ENCODE measurements at places on chromosomes 3 and 15.

DNA sequence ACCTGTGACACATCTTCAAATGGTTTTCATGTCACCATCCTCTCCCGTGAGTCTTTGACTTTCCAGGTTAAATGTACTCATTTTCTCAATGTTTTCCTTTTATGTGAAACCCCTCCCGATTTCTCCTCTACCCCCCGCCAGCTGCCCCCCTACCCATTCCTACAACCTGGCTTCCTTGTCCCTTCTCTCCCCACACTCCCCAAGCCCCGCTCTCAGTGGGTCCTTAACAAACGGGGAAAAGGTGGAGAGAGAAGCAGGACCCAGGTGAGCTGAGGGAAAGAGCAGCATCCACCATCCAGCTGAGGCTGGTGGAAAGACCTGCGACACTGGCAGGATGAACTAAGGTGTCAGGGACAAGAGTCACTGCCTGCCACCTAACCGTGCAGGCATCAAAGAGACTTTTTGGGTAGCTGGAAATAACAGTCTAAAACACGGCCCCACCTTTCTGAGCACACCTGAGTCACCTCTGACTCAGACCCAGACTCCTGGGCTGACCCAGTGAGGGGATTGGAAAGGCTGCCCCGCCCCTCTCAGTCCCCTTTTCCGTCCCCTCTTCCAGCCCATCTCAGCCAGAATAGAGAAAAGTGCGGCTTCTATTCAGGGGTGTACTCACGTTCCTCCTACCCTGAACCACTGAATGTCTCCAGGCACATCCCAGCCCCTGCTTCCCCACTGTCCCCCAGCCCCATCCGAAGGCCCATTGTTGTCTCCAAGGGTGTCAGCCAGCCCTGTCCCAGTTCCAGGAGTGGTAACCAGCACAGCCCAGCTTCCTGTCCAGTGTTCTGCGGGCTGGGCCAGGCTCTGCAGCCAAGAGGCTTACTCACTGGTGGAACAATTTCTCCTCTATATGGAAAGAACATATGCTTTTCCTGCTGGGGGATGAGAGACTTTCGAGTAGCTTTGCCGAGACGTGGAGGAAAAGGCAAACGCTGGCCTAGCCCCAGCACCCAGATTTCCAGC, 20.4 kb downstream of the ISG20 start:
- DNase-seq, result no peak

DNA sequence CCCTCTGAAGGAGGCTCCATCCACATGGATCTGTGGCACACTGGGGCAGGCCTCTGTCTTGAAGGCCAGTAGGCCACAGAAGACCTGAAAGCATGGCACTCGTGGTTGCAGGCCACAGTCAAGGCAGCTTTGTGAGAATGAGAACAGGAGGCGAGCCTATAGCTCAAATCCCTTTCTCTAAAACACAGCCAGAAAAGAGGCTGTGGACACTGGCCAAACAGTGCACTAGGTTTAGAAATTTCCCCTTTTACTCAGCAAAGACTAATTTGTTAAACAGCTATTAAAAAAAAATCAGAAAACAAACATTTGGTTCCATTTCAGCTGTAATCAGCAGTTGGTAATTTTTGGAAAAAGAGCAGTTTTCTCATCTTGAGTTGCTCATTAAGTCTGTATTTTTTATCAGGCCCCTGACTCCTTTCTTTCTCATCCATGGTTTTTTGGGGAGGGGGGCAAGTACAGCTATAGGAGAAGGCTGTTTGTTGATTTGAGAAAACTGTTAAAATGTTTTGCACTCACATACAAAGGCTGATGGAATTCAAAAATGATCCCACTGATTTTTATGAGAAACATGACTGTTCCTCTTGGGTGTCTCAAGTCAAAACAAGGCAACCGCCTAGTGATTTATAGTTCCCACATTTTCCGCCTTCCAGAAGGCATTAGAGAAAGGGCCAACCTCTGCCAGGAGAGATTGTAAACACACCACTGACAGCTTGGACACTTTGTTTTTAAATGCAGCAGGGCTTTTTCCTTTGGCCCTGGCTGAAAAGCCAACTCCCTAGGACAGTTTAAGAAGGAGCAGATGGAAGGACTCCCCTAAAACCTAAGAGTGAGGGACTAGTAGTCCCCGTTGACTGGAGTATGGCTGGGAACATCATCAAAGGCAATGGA, 28.1 kb downstream of the PARP16 start:
- DNase-seq, result no peak

DNA sequence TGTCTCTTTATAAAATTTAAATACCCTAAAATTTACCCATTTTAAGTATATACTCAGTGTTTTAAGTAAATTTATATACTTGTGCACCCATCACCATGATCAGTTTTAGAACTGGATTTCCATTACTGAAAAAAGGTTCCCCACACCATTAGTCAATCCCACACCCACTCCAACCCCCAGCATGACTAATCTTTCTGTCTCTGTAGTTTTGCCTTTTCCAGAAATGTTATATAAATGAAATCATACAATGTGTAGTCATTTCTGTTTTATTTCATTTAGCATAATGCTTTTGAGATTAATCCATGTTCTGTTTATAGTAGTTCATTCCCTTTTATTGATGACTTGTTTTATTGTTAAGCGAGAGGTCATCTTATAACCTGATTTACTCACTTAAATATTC, 66.1 kb upstream of the LIMD1 start:
- DNase-seq, result no peak

GRCh38 chr15:34203936-34204335, 6.0 kb downstream of the KATNBL1 start:
- no peak for DNase-seq

GRCh38 chr15:64162478-64162868, 349 bp downstream of the PPIB start:
- no peak for DNase-seq

GRCh38 chr3:148510116-148510515, 187.6 kb upstream of the AGTR1 start:
- DNase-seq, result no peak

DNA sequence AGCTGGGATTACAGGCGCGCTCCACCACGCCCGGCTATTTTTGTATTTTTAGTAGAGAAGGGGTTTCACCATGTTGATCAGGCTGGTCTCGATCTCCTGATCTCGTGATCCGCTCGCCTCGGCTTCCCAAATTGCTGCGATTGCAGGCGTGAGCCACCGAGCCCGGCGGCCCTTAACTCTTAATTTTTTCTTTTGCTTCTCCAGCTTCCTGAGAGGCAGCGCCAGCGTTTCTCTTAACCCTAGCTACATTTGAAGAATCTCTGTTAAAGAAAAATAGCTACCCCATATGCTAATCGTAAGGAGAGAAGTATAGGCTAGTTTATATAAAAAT, 465 bp upstream of the GK5 start:
- no peak for DNase-seq

GRCh38 chr15:57364282-57365007, 11.9 kb upstream of the CGNL1 start:
- no peak for DNase-seq

DNA sequence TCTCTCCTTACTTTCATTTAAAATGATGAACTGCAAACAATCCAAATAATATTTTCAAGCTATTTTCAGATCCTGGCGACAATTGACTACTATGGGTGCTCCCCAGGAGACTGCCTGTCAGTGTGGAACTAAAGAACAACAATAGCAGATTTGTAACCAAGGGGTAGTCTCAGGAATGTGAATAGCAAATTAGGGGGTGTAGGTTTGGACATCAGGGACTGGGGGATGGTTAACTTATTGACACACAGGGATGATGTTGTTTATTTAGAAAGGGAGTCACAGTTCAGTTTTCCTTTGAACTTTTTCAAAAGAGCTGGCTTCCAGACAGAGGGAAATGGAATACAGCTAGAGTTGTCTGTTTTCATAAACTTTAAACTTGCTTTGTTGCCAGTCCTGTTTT, 229.8 kb downstream of the LRTM1 start:
- DNase-seq, result no peak

GRCh38 chr15:70275461-70276138, 177.9 kb upstream of the TLE3 start:
- DNase-seq, result no peak

DNA sequence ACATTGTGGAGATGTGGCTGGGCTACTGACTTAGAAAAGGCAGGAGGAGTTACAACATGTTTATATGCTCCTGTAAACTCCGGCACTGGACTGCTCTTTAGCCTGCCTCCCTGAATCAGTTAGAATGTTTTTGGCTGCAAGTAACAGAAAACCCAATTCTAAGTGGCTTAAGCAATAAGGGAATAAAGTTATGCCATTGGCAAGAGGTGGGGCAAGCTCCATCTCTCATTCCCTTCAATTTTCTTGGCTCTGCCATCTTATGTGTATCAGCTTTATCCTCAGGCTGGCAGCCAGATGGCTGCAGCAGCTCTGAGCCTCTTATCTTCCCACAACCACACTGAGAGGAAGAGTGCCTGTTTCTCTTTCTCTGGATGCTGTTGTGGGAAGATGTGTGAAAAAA, 22.4 kb upstream of the MEIS2 start:
- no peak for DNase-seq

DNA sequence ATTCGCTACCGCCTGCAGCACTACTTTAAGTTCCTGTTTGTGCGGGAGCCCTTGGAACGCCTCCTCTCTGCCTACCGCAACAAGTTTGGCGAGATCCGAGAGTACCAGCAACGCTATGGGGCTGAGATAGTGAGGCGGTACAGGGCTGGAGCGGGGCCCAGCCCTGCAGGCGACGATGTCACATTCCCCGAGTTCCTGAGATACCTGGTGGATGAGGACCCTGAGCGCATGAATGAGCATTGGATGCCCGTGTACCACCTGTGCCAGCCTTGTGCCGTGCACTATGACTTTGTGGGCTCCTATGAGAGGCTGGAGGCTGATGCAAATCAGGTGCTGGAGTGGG, 995 bp downstream of the CHST14 start:
- no peak for DNase-seq
